ENCODE measurements at places on chromosomes 3 and 15.
A peak's percentile ranks its signal among the peaks of the same experiment; 100 is the strongest.

DNA sequence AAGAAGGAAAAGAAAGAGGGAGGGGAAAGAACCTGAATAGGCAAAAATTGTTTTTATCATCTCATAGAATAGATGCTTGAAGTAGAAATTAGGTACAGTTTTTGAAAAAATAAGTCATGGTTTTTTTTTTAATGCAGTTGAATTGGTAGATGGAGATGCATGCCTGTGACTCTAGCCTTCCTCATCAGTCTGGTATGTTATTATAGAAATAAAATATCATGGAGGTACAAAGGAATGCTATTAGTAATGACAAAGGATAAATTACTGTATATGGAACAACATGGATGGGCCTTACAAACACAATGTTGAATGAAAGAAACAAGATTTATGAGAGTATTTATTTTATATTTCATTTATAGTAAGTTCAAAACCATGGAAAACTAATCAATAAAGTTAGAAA, 162.4 kb upstream of the GALNT15 start:
- no peak for DNase-seq

DNA sequence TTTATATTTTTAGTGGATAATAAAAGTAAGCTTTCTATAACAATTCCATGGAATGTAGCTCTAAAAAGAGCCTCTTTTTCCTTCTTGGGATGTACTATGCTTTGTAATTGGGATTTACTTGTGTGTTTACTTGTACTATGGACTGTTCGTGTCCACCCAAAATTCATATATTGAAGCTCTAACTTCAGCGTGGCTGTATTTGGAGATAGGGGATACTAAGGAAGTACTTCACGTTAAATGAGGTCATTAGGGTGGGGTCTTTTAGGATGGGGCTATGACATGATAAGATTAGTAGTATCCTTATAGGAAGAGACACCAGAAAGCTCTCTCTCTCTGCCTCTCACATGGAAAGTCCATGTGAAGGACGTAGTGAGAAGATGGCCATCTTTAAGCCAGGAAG, 64.9 kb downstream of the P3H2 start:
- DNase-seq: no peak

DNA sequence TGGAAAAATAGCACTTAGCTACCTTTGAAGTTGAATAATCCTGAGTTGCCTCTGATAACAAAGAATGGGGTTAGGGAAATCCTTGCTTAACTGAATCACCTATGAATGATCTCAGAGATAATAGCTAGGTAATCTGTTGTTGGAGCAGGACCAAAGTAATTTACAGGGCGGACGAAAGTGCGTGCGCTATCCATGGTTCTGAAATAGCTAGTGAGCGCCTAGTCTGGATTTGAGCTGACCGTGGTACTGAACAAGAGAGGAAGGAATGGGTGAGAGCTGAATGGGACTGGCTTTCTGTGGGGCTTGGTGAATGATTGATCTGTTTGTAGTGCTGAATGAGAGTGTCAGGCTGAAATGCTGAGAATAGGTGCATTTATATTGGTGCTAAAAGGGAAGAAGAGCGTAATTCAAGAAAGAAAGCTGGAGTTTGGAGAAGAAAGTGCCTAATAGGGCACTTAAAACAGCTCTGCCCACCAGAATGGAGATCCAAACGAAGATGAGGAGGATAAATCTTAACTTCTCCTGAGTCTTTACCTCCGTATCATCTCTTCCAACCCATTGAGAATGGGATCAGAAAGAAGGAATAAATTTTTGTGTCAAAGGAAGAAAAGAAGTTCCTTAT, 10.1 kb downstream of the SCN10A start:
- no peak for DNase-seq

- no peak for DNase-seq
Observed at GRCh38 chr15:55770806-55771205, 27.9 kb upstream of the PRTG start.

- peak; percentile 85 for DNase-seq
Observed at GRCh38 chr3:196666001-196666867, 26.7 kb downstream of the NRROS start.

GRCh38 chr3:29701326-29701983, 420.6 kb downstream of the RBMS3 start:
- no peak for DNase-seq

DNA sequence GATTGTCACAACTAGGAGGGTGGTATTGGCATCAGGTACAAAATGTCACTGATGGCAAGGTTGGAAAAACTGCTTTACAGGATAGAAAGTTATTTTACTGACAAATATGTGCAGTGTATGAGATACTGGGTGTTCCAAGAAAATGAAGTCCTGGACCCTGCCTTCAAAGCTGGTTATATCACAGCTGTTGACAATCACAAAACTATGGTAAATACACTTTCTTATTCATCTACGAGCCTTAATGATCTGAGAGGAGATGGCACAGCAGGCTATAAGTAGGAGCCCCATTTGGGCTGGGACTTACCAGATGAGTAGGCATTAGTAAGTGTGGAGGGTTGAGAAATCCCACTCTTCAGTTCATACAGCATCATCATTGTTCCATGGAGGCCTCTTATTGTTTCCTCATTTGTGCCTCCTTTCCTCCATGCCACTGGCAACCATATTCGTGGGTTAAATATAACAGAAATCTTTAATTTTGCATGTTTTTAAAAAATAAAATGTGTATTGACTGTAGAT, 66.9 kb downstream of the CMTM8 start:
- no peak for DNase-seq

- no peak for DNase-seq
Observed at GRCh38 chr15:66842710-66843441, 140.8 kb downstream of the SMAD6 start.

DNA sequence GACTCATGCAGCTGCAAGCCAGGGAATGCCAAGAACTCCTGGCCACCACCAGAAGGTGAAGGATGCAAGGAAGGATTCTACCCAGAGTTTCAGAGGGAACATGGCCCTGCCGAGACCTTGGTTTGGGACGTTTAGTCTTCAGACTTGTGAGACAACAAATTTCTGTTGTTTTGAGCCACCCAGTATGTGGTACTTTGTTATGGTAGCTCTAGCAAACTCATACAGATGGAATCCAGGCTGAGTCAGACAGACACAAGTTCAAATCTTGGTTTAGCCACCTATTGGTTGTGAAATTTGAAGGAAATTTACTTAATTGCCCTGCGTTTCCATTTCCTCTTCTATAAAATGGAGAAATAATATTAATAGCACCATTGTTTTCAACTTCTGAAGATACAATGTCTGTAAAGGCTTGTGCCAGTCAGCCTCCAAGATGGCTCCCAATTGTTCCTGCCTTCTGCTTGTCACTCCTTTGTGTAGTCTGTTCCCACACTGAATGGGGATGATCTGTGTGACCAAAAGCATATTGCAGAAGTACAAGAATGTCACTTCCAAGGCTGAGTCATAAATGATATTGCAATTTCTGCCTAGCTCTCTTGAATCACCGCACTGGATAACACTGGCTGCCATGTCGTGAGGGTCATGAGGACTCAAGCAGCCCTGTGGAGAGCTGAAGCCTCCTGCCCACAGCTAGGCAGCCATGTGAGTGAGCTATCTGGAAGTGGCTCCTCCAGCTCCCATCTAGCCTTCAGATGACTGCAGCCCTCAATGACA, 223.5 kb upstream of the PROK2 start:
- no peak for DNase-seq

GRCh38 chr3:45572755-45573154, 21.8 kb upstream of the LIMD1 start:
- DNase-seq: no peak

- no peak for DNase-seq
Observed at GRCh38 chr3:3240986-3241385, 61.5 kb upstream of the CRBN start.

DNA sequence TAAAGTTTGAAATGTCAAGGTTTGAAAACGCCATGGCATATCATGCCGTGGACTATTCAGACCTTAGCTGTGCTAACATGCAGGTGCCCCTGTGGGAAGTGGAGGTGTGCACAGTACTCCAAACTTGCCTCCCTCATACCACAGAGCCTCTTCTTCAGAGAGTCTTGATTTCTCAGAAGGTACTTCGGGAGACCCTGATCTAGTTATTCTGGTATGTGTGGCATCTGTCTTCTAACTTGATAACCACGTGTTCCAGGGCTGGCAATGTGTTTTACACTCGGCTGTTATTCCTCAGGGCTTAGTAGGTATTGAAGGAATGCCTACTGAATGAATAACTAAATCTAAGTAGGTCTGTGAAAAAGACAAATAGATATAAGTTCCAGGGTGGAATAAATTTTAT, 309.9 kb downstream of the CLSTN2 start:
- DNase-seq: no peak

DNA sequence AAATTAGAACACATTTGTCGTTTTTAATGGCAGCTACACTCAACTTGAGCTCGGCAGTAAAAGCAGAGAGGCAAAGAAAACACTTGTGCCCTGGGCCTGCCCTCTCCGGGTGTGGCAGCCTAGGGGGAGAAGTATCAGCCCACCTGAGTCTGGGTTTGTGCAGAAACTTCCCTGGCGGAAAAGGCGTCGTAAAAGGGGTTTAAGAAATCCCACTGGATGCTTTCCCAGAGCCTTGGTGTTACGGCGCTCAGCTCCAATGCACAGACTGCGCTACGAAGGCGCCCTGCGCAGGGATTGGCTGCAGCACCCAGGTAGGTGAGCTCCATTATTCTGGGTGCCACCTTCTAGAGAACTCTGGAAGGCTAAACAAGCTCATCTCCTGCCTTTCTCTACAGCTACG, 461.5 kb upstream of the NR2F2 start:
- DNase-seq: no peak

DNA sequence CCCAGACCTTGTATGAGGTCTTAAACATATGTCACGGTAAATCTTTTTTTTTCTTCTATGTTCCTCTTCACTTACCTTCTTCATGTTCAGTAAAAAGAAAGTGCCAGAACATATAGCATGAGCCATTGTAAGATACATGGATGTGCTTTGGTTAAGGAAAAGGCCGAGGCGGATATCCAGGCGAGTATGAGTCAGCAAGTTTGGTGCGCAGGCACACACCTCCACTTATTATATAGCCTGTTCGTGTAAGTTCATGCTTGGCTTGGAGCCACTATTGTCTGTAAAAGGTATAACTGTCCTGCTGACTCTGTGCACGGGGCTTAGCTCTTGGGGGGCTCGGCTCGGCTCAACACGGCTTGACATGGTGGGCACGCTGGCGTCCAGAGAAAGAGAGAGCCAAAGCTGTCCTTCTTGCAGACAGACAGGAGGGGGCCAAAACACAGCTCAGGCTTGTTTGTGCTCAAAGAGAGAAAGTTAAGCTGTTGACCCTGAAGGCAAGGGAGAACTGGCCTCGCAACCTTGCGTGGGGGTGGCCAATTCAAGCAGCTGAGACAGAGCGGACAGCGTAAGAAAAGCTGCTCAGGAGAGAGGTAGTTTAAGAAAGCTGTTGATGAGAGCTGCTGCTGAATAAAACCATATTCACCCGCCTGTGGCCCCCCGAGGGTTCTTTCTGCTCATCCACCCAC, 251.2 kb downstream of the SLC9A9 start:
- DNase-seq: no peak

DNA sequence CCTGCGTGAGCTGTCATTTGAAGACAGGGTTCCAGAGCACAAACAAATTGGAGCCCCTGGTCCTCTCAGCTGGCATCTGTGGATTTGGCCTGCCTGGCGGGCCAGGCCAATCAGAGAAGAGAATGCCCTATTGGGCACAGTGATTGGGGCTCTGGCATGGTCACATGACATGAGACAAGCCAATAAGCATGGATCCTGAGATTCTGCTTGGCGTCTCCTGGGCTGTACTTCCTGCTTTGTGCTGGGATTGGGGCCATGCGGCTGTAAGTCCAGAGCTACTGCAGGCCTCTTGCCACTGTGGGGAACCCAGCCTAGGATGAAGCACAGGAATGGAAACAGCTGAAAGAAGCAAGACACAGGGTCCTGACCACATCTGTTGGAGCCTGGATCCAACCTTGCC, 121.4 kb downstream of the FBLN2 start:
- DNase-seq: no peak

- no peak for DNase-seq
Observed at GRCh38 chr15:77895742-77896141, 181.8 kb downstream of the TBC1D2B start.

- DNase-seq: no peak
Observed at GRCh38 chr15:71542836-71543235, 267.5 kb upstream of the NR2E3 start.

DNA sequence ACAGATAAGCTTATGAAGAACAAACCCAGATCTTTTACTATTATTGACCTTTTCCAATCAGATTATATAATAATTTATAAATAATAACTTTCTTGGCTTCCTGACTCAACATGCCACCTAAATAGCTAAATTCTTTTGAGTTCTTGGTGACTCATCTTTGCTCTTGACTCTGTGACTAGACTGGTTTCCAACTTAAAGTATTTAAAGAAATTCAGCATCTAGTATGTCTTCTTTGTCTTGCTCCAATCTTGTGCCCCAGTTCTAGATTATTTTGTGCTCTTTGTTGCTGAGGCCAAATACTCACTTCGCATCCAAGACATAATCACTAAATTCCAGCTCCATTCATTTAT, 483.2 kb upstream of the TBL1XR1 start:
- no peak for DNase-seq

DNA sequence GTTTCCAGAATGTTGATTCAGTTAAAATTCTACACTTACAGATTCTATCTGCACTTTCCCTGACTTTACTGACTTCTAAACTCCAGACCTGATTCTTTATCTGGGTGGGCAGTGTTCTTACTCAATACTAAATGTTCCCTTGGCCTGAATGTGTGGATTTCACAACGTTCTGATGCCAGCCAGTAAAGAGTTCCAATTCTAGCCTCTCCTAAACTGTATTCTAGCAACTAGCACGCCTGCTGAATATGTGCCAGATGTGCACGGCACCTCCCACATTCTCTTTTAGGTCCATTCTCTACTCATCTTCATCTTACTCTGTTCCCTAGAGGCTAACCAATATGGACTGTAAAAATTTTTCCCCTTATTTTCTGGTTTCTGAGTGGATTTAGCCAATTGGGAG, 479.5 kb upstream of the AGTR1 start:
- DNase-seq: no peak

- DNase-seq: no peak
Observed at GRCh38 chr15:80216141-80216540, 35.9 kb downstream of the CTXND1 start.

GRCh38 chr3:131744765-131745164, 242.0 kb upstream of the MRPL3 start:
- DNase-seq: no peak

- no peak for DNase-seq
Observed at GRCh38 chr3:62708638-62709373, 166.4 kb downstream of the CADPS start.

DNA sequence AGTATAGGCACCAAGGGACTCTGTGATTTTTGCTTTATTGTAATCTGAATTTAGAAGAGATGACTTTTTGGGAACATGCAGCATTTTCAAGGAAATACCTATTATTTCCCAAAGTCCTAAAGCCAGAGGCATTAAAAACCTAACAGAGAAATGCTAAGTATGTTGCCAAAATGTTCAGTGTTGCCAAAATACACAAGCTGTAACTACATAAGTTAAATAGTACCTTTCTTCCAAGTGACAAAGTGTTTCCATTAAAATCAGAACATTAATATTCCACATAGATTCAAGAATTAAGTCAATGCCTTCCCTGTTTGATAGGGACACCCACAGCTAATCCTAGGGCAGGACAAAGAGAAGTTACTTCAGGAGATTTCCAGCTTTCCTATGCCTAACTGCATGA, 42.0 kb downstream of the MKRN2 start:
- DNase-seq: no peak
